Keratinocyte (primary cell): ENCODE measurements at places on chromosomes 6 and 20.

GRCh38 chr6:36501686-36502085, 45.6 kb downstream of the STK38 start:
- no peak for DNase-seq

DNA sequence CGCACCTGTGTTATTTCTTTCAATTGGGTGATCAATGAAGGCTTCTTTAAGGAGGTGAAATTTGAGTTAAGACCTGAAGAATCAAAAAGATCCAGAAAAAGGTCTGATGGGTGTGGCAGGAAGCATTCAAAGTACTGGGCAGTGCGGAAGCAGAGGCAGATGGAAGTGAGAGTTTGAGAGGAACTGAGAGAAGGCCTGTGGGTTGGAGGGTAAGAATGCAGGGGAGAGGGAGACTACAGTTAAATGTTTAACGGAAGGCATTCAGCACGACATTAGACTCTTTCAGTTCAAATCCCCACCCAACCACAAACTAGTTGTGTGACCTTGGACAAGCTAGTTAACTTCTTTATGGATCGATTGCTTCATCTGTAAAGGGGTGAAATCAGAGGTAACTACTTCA, 50.5 kb upstream of the GCM1 start:
- DNase-seq, result no peak

DNA sequence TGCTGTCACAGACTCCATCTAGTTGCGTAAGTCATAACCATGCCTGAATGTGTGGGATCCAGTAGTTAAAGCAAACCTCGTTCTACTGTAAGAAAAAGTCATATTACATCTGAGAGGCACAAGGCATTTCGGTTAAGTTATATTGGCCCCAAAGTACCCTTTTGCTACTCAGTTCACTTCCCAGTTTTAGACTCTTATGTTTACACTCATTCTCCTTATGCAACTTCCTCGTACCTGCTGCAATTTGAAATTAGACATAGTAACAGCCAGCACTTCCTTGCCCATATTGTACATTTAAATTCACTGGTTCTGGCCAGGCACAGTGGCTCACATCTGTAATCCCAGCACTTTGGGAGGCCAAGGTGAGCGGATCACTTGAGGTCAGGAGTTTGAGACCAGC, 37.0 kb downstream of the PEX7 start:
- no peak for DNase-seq

- no peak for DNase-seq
Measured at GRCh38 chr6:62530985-62531384, 245.0 kb upstream of the KHDRBS2 start.

DNA sequence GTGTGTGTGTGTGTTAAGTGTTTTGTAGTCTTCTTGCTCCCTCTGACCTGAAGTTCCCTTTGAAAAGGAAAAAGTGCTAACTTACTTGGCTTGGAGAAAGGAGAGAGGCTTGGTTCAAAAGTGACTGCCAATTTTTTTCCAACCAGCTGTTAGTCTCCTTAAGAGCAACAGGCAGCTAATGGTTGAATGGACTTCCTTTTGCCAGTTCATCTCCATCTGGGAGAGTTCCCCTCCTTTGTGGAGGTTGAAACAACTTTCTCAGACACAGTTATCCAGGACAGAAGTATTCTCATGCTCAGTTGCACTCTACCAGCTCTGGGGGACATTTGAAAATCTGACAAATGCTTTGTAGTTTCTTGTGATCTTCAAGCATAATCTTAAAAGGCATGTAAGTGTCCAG, 4.5 kb downstream of the RIPOR2 start:
- DNase-seq, result no peak

DNA sequence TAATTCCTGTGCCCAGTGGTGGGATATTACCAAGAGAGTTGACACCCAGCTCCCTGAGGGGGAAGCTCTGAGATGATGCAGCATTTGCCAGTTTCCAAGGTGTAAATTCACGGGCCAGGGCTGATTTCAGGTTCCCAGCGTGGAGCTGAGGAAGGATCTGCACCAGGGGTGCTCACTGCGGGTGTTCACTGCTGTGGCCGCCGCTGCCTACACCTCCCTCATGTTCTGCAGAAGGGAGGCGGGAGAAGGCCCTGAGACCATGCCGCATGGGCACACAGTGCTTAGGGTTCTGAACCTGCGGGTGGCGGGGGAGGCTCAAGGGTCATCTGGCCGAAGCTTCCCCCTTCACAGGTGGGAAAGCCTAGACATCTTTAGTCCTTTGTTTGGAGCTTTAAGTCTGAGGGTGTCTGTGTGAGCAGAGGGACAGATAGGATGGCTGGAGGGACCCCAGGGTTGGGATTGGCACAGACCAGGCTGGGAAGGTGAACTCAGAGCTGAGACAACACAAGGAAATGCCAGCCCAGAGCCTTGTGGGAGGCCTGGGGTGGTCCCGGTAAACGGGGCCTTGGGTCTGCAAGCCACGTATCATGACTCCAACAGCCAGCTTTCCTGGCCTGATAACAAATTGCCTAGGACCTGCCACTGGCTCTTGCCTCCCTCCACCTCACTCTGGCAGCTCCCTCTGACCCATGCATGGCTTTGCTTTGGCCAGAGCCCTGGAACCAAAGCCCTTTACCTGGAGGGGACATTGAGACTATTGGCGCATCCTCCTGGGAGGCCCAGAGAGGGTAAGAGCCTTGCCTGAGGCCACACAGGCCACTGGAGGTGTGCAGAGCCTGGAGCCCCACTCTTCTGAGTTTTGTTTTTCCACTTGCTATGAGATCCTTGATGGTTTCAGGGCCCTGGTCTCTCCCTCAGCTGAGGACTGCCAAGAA, 40.4 kb downstream of the SYNJ2 start:
- DNase-seq, result no peak

GRCh38 chr6:166553563-166554271, 32.8 kb downstream of the RAMACL start:
- DNase-seq, result peak; percentile 76

GRCh38 chr6:52333840-52334200, 28.1 kb upstream of the PAQR8 start:
- no peak for DNase-seq

DNA sequence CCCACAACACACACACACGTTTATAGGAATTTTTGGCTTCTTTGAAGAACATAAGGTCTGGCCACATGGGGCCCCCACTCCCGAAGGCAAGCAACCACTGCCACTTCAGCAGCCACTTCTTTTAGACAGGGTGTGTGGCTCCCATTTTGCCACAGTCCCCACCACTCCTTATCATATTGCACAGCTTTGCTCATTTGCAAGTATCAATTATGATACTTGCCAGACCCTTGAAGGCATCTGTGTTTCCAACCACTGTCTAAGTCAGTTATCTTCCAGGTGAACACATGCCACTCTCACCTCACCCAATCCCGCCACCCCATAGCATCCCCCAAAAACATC, 73.1 kb downstream of the NOL4L start:
- DNase-seq, result no peak

DNA sequence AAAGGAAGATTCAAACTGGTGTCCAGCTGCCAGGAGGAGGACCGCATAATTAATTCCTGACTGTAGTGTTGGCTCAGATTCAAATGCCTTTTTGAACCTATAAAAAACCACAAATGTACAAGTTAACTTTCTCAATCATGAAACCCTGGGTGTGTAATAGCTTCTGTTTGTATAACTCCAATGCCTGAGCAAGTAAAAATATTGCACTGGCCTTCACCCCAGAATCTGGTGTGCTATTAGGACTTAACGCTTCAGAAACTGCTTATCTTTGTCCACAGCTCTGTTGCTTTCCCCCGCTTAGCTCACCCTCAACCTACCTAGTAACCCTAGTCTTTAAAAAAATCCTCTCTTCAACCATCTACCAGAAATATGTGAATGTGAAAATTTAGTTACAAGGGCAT, 119.1 kb upstream of the MAP7 start:
- DNase-seq, result no peak

DNA sequence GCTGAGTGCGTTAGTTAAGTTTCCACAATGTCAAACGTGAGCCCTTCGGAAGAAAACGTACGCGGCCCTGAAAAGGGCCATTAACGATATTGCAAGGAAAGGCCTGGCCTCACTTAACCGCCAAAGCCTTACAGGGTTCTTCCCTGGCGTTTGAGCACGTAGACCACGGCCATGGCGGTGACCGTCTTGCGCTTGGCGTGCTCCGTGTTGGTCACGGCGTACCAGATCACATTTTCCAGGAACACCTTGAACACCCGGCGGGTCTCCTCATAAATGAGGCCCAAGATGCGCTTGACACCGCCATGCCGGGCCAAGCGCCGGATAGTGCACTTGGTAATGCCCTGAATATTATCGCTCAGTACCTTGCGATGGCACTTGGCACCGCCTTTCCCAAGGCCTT, 118.4 kb upstream of the BTN3A2 start:
- no peak for DNase-seq
